ENCODE measurements at places on chromosomes 1 and 21.

DNA sequence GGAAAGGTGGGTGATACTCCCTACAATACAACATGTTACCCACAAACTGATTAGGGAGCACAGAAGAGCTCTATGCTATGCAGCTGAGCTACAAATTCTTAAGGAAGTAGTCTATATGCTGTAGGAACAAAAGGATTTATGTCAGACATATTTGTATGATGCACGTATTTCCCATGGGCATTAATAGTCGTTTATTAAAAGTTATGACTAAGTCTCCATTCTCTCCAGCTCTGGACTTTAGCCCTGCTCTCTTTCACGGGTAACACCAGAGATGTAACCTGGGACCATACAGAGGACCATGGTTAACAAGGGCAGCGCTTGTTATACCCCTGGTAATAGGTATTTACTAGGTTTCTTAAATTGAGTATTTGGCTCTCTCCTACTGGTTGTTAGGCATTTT, 168.2 kb upstream of the C1orf105 start:
- no peak for DNase-seq

- DNase-seq: no peak
Observed at GRCh38 chr1:159927849-159928431, 2.6 kb upstream of the TAGLN2 start.

- DNase-seq: no peak
Observed at GRCh38 chr1:54229281-54229891, 29.4 kb downstream of the MRPL37 start.

DNA sequence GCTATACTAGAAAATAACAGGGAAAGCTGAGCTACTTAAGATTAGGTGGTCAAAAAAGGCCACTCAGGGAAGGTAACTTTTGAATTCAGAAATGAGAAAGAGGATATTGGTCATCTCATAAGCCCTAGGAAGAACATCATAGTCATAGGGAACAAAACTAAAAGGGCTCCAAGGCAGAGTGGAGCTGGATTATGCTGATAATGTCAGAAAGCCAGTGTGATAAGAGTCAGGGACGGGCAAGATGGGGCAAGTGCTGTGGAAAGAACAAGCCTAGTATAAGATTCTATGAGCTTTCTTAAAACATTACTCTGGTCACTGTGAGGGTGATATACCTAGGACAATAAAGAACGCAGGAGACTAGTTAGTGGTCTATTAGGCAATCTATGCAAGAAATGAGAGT, 106.6 kb downstream of the DUSP10 start:
- no peak for DNase-seq

GRCh38 chr1:159084867-159085266, 8.3 kb upstream of the AIM2 start:
- DNase-seq: no peak

DNA sequence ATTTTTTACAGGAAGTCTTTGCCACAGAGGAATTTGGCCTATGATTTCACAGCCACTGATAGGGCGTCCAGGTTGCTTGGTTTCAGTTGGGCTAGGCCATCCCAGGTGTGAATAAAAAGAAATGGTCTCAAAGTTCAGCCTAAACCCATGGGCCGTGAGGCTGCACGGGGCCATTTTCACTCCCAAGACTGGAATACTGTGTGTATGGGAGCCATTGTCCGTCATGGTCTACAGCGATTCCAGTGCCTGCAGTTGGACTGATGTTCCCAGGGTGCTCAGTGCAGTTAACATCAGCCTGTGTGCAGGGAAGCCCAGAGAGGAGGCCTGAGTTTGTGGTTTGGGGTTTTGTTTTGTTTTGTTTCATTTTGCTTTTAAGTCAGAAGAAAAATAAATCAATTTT, 133.2 kb downstream of the ADSS2 start:
- DNase-seq: no peak

DNA sequence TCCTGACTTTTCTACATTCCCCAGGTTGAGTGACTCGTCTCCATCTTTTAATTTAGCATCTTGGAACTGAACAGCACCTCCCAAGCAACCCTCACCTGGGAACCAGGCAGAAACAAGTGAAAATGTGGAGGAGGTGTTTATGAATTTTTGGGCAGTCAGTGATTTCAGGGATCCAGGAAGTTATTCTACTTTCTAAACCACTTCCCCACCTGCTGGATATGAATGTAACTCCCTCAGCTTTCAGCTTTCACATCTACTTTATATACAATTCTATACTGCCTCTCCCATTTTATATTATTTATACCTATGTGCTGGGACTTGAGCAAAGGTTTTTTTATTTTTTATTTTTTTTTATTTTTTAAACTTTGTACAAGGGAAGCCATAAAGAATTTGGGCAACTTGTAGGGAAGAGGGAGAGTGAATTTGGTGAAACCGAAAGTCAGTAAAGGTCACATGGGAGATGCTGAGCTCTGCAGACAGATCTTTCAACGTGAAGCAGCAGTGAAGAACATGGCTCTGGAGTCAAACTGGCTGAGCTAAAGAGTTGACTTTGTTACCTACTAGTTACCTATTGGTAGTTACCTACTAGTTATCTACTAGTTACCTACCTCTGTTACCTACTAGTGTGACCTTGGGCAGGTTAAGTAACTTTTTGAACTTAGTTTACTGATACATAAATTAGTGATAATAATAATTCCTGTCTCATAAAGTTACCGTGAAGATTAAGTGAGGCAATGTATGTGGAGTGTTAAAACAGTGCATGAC, 45.5 kb downstream of the DDR2 start:
- DNase-seq: no peak

GRCh38 chr21:31564439-31564838, 95.1 kb upstream of the SOD1 start:
- DNase-seq: no peak

All from astrocyte of the cerebellum (primary cell).